Activated CD4-positive, alpha-beta T cell treated with anti-CD3 and anti-CD28 coated beads, Interleukin-2, amount 50 U/mL, for 1 hour (primary cell): ENCODE measurements at places on chromosomes 5 and 9.

GRCh38 chr9:106467865-106468164 lies 395.2 kb upstream of the ZNF462 start:
- DNase-seq, result no peak

GRCh38 chr5:171418982-171419687 lies at the start of gene FGF18:
FGF18 (plus strand) TSS chr5:171419647; CDS start chr5:171420200, 553 bp downstream.
- peak; percentile 18 for DNase-seq

- no peak for DNase-seq
These were observed 372 bp downstream of the EDF1 start for GRCh38 chr9:136865768-136866103.

DNA sequence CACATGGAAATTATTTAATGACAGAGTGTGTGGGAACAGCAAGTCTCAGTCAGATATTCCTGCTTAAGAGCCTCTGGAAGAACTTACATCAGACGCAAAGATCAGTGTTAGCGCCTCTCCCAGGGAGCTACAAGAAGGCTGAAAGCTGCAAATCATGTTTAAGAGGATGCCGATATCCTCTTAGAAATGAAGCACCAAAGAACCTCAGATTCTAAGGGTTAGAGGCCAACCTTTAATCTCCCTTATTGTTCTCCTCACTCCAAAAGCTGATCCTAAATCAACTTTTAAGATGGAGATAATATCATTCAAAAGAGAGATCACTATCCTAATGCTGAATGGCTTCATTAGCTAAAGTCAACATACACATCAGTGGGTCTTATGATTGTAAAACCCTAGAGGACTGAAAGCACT lies 160.6 kb downstream of the NFIB start:
- DNase-seq, result no peak
